ENCODE measurements at places on chromosomes 7 and 10.

- no peak for DNase-seq
These were observed 5.0 kb downstream of the CLRN3 start for GRCh38 chr10:127887541-127888415.

- DNase-seq: no peak
These were observed 987 bp upstream of the EXOC6 start for GRCh38 chr10:92847202-92847864.

DNA sequence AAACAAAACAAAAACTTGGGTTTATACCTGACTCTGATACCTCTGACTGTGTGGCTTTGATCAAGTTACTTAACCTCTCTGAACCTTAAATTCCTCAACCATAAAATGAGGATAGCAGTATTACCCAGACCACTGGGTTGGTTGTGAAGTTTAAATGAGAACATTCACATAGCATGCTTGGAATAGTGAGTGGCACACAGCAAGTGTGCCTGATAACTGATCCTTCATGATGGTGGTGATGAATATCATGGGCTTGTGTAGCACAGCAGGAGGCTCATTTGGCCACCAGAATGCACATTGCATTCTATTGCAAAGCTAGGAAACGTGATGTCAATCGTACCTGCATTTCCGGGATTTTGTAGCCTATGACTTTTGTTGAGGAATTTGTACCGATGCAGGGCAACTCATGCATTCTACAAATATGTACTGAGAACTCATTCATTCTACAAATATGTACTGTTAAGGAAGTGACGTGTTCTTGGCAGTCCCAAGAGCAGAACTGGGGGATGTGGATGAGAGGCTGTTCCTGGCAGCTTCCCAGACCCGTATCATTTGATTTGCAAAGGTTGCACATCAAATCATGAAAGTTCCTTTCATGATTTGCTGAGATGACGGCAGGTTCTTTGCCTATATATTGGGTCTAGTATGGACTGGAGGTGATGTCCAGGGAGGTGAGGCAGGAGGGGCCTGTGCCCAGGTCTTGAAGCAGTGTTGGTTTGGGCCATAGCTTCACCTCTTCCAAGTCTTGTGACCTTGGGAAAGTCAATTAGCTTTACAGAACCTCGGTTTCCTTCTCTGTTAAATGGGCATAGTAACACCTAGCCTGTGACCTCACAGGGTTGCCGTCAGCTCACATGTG lies 94.6 kb upstream of the SMNDC1 start:
- DNase-seq: no peak

DNA sequence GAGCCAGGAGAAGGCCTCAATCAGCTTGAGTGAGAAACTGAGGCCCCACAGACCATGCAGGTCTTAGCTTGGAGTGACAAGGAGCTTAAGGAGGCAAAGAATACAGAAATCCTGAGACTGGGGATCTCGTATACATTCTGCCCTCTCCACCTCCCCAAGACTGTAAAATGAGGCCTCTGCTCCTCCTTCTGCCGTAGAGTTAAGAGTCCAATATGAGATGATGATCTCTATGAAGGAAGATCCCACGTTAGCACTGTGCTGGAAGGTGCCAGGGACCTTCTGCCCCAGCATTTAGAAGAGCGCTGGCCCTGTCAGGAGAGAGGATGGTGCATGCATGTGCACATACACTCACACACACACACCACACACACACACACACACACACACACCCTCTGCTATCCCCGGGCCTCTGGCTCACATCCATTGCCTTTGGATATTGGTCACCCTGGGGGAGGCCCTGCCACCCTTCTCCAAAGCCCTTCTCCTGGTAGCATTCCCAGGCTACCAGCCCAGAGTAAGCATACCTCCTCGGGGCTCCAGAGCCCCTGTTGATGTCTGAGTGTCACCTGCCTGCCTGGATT lies 15.0 kb downstream of the ZCCHC24 start:
- DNase-seq: no peak

- DNase-seq: no peak
These were observed 178.6 kb downstream of the RPS24 start for GRCh38 chr10:78212060-78212785.

GRCh38 chr7:21367081-21367480 lies 60.8 kb upstream of the SP4 start:
- DNase-seq: no peak

DNA sequence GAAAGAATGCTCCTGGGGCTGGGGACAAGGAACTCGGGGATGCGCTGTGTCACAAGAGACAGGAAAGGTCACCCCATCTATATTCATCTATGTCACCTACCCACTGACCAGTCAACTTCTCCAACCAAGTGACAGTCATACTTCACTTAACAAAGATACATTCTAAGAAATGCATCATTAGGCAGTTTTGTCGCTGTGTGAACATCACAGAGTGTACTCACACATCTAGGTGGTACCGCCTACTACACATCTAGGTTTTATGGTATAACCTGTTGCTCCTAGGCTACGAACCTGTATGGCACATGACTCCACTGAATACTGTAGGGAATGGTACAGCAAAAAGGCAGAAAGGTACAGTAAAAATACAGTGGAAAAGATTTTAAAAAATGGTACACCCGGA lies 3.8 kb upstream of the ADAM12 start:
- DNase-seq: no peak

- no peak for DNase-seq
These were observed 77.7 kb downstream of the GRID1 start for GRCh38 chr10:86288695-86289576.

GRCh38 chr7:31758755-31759154 lies 71.7 kb downstream of the PPP1R17 start:
- DNase-seq: no peak

GRCh38 chr7:44771358-44771757 lies 22.7 kb downstream of the ZMIZ2 start:
- no peak for DNase-seq

- DNase-seq: no peak
These were observed 67.5 kb upstream of the INSIG1 start for GRCh38 chr7:155230169-155230593.

DNA sequence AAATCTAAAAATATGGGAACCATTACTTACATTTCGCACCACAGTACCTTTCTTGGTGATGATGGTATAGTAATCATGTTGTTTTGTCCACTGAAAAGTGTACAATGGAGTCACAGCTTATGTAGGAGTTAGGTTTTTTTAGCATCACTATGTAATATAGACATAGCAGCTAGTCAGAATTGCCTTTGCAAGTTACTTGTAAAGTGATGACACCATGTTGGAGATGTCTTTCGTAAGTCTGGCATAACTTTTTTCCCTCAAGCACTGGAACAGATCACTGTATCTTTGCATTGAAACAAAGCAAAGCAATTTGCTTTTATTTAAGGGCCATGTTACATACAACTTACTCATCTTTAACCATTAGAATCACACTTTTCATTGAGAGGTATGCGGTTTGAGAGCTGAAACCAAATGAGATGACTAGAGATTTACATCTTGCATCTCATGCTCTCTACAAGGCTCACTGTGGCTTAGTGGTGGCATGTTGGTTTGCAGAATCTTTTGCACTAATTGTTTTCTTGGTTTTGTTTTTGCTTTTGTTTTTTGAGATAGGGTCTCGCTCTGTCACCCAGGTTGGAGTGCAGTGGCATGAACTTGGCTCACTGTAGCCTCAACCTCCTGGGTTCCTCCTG lies 18.3 kb downstream of the UBN2 start:
- DNase-seq: no peak
